Activated CD8-positive, alpha-beta memory T cell treated with anti-CD3 and anti-CD28 coated beads, Interleukin-2, amount 50 U/mL, for 4 hours (primary cell): ENCODE measurements at places on chromosomes 1 and 21.

DNA sequence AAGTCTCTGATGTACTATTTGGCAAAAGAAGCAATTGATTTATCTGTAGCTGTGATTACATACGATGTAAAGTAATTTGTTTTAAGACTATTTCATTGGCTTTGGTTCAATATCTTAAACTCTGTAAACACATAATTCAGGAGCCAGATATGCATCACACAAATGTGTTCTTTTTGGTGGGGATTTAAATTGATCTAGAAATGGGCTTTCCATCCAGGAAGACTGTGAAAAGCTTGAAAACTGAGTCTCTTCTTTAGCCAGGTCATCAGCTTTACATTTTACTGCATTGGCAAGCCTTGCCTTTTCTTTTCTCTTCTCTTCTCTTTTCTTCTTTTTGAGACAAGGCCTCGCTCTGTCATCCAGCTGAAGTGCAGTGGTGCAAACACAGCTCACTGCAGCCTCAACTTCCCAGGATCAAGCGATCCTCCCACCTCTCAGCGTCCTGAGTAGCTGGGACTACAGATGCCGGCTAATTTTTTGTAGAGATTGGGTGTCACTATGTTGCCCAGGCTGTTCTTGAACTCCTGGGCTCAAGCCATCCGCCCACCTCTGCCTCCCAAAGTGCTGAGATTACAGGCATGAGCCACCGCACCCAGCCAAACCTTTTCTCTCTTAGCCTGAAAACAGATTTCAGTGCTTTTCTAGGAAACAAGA is 1.4 kb downstream of the RCAN3 start:
- no peak for DNase-seq

- no peak for DNase-seq
Observed at GRCh38 chr1:85406887-85407533, 57.9 kb downstream of the DDAH1 start.

DNA sequence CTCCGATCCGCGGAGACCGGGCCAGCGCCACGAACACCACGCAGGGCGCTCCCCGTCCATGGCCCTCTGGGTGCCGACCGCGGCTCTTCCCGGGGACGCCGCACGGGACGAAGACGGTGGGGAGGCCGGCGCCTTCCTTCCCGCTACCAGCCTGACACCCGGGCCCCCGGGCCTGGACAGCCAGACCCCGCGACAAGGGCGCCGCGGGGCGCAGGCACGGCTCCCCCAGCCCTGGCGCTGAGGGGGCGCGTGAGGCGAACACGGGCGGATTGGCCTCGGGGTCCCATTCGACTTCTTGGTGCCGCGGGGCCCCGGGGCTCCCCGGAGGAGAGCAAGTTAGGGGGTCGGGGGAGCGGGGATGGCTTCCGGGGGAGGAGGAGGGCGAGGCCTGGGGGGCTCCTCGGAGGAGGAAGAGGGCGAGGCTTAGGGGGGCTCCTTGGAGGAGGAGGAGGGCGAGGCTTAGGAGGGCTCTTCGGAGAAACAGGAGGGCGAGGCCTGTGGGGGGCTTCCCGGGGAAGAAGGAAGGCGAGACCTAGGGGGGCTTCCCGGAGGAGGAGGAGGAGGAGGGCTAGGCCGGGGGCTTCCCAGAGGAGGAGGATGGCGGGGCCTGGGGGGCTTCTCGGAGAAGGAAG is 537 bp upstream of the KLHL17 start:
- DNase-seq, result no peak

DNA sequence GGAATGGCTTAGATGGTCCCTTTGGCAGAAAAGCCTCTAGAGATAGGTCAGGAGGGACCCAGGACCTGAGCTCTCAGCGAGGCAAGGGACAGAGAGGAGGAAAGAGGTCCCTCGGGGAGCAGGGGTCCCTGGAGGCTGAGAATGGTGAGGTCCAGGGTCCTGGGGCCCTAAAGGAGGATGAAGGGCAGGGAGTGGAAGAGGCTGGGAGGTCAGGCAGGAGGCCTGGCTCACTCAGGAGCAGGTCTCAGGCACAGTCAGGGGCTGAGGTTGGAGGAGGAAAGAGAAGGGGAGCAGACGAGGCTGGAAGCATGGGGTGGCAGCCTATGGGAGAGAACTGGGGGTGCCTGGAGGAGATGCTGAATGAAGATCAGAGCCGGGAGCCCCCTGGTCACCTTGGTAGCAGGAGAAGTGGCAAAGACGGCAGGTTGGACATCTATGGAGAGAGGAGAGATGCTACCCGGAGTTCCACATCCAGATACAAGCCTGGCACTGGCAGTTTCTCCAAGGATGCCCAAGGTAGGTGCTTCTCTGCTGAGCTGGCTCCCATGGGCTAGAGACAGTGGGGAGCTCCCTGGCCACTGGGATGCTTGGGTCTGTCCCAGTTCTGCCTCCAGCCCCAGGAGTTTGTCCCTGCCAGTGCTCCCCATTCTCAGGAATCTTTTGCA is 22.6 kb downstream of the IGFN1 start:
- DNase-seq, result no peak

DNA sequence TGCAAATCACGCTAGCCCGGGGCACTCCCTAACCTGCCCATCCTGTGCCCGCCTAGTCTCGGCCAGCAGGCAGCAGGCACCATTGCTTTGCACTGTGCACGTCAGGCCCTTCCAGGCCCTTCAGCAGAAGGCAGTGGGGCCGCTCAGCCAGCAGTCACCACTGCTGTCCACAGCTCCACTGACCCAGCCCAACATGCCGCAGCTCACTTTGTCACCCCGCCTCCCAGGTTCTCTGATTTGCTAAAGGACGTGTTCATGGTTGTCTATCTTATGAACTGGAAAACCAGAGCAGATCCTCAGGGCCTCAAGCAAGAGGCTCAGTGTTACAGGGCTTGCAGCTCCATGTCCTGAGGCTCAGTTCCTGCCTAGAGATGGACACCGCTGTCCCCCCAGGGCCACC is 14.2 kb upstream of the SPOCD1 start:
- DNase-seq, result no peak

GRCh38 chr1:12477936-12478611 is 139.9 kb downstream of the DHRS3 start:
- DNase-seq, result no peak

DNA sequence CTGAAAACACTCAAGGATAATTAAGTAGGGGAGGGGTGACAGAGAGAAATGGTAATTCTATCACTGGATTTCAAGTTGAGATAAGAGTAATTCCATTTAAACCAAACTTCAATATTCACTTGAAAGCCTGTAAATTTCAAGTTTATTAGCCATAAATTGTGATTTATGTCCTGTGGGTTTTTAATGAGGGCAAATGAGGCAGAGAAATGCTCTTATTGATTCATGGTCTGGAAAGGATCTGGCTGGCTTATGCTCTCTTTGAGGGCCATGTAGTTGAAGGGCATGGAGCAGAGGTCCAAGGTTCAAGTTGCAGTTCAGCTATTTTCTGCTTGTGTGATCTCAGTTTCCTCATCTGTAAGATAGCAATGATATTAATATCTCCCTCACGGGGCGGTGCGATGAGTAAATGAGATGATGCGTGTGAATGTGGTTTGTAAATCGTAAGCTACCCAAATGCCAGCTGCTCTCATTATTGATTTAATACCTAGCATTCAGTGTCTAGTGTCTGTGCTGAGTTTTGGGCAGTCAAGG is 12.3 kb downstream of the OLFML3 start:
- DNase-seq, result no peak

GRCh38 chr1:179966551-179966950 is 11.9 kb downstream of the CEP350 start:
- no peak for DNase-seq

GRCh38 chr1:15261155-15262002 is 14.4 kb downstream of the FHAD1 start:
- DNase-seq, result peak; percentile 17

GRCh38 chr1:203152158-203153034 is 23.2 kb downstream of the MYBPH start:
- no peak for DNase-seq

DNA sequence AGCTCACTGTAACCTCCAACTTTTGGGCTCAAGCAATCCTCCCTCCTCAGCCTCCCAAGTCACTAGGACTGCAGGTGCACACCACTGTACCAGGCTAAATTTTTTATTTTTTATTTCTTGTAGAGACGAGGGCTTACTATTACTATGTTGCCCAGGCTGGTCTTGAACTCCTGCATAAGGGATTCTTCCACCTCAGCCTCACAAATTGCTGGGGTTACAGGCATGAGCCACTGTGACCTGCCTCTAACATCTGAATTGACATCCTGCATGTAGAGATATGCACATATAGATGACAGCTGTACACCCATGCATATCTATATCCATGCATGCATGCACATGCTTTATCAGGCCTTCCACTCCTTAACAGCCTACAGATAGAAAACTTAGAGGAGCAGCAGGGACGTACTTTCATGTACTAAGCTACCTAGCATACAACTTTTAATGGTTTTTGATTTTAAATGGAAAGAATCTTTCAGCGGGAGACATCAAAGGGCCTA is 740.9 kb upstream of the TPTE start:
- no peak for DNase-seq

DNA sequence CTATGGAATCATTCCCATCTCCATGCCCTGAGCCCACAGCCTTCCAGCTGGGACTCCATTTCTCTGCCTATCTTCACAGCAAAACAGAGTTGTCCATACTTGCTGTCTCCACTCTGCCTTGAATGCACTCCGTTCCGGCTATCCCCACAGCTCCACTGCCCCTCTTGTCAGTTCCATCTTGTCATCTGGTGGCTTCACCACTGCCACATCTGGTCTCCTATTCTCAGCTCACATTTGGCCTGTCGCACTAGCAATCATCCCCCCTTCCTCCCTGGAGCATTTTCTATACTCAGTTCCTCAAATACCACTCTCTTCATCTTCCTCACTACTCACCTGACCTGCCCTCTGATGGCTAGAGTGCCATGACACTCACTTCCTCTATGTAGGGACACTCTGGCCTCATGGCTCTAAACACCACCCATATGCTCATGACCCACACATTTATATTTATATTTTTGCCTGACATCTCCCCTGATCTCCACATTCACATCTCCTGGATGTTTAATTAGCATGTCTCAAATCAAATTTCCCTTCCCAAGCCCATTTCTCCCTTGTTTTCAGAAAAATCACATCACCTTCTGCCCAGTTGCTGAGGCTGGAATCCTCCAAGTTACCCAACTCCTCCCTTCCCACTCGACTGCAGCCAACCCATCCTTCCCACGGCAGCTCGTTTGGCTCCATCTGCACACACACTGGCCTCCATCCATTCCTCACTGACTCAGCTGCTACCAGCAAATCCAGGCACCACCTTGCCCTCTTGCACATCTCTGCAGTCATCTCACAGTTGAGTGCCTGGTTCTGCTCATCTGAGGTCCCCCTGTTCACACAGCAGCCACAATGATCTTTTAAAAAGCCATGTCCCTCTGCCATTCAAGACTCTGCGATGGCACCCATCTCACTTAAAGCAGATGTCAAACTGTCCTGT is 6.1 kb downstream of the ZNF692 start:
- no peak for DNase-seq

- DNase-seq, result no peak
Observed at GRCh38 chr21:41894922-41895557, 15.9 kb upstream of the PRDM15 start.

DNA sequence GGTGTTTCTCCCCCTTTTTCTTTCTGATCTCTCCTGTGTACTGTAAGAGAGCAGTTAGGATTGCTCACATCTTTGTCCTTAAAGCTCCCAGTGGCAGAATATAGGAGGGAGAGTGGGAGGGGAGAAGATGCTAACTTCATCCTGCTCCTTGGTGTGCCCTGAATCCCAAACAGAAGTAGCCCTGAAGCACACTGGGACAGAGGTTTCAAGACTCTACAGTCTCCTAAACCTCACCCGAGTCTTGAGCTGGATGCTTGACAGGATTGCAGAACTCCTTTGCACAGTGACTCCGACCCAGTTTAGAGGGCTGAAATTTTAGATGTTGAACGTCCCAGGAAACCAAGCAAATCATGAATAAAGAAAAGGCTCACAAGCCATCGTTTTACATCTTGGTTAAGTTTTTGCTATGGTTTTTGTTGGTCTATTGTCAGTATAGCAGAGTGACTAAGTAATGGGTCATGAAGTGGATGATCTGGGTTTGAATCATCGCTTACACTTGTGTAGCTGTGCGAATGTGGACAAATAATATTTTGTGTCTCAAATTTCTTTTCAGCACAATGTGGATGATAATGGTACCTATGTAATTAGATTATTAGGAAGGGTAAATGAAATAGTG is 37.5 kb downstream of the XCL2 start:
- no peak for DNase-seq

GRCh38 chr1:223006917-223007648 is 136.0 kb downstream of the TLR5 start:
- no peak for DNase-seq

DNA sequence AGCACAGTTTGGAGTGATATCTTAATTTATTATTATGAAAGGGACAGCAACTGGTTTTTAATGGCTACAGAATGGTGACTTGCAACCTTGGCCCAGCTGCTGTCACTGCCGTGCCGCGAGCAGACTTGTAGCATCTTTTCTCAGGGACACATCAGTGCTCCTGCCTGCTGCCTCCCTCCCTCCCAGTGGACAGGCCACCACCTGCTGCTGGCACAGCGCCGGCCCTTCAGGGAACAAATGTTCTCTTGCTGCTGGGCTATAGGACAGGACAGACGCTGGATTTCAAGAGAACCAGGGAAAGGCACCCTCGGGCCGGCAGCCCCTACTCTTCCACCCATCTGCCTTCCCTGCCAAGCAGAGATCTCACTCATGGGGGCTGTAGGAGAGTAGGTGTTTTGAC is 413.8 kb upstream of the NFIA start:
- DNase-seq, result no peak

GRCh38 chr1:30809514-30810263 is 52.1 kb upstream of the LAPTM5 start:
- no peak for DNase-seq

DNA sequence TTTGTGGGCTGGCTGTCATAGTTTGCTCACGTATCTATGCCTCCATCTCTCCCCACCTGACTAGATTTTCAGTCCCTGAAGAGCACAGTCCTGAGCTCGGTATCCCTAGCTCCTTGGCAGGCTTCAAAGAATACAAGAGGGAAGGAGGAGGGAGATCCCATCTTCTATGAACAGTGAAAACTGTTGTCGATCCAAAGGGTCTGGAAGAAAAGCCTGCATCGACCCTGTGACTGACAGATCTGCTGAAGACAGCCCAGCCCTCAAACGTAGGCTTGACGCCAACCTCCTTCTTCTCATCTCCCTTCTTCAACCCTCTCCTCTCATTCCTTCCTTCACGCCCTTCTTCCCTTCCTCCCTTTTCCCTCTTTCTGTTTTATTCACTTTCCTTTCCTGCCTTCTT is 13.3 kb upstream of the ADORA1 start:
- DNase-seq, result no peak

DNA sequence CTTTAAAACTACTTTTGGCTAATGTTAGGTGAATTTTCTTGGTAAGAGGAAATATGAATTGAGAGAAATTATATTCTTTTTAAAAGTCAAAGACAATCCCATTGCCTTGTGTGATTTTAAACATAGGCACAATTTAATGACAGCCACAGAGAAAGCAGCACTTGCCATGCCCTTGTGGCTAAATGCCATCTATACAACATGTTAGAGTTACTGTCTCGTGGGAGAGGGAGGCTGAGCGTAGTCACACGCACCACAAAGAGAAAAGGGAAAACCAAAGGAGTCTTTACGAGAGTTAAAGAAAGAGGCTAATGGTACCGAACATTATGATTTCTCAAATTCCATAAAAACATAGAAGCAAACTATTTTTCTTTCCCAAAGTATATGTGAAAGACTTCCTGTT is 537.9 kb downstream of the PTPRC start:
- no peak for DNase-seq
